ENCODE measurements at places on chromosomes 13 and 19. TPM values are rescaled to one million over a fixed set of nuclear protein-coding genes. Genes with fewer than 3 reads are reported as not detected.
A peak's percentile ranks its signal among the peaks of the same experiment; 100 is the strongest.

GRCh38 chr19:16368385-16369305 lies 44.0 kb downstream of the KLF2 start:
- no peak for DNase-seq

- DNase-seq, result no peak
Observed at GRCh38 chr13:50453188-50453587, 390.3 kb downstream of the DLEU7 start.

- DNase-seq, result no peak
Observed at GRCh38 chr13:111265701-111266035, 54.8 kb upstream of the TEX29 start.

GRCh38 chr13:97318532-97318931 lies 96.4 kb downstream of the MBNL2 start:
- DNase-seq, result no peak

DNA sequence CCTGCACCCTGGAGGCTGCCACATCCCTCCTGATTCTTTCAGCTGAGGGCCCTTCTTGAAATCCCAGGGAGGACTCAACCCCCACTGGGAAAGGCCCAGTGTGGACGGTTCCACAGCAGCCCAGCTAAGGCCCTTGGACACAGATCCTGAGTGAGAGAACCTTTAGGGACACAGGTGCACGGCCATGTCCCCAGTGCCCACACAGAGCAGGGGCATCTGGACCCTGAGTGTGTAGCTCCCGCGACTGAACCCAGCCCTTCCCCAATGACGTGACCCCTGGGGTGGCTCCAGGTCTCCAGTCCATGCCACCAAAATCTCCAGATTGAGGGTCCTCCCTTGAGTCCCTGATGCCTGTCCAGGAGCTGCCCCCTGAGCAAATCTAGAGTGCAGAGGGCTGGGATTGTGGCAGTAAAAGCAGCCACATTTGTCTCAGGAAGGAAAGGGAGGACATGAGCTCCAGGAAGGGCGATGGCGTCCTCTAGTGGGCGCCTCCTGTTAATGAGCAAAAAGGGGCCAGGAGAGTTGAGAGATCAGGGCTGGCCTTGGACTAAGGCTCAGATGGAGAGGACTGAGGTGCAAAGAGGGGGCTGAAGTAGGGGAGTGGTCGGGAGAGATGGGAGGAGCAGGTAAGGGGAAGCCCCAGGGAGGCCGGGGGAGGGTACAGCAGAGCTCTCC lies 6.9 kb upstream of the CEACAM5 start:
- DNase-seq, result no peak

- DNase-seq, result no peak
Observed at GRCh38 chr19:35093941-35094647, 21.5 kb upstream of the FXYD3 start.

DNA sequence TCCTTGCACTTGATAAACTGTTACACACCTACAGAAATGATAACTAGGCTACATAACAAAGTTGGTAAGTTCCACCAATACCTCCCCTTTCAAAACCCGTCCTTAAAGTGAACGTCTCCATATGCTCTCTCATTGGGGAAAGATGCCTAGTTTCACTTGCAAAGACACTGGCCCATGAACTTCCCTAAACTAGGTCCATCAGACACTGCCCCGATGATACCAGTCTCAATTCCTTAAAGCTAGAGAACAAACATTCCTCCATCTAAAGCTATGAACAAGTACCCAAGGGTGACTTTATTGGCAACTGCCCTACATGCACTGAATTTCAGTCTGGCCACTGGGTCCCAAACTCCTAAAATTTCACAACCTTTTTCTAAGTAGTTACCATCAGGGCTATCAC lies 39.9 kb downstream of the FOXO1 start:
- DNase-seq, result no peak

GRCh38 chr13:112330479-112331381 lies 45.4 kb upstream of the SPACA7 start:
- no peak for DNase-seq

DNA sequence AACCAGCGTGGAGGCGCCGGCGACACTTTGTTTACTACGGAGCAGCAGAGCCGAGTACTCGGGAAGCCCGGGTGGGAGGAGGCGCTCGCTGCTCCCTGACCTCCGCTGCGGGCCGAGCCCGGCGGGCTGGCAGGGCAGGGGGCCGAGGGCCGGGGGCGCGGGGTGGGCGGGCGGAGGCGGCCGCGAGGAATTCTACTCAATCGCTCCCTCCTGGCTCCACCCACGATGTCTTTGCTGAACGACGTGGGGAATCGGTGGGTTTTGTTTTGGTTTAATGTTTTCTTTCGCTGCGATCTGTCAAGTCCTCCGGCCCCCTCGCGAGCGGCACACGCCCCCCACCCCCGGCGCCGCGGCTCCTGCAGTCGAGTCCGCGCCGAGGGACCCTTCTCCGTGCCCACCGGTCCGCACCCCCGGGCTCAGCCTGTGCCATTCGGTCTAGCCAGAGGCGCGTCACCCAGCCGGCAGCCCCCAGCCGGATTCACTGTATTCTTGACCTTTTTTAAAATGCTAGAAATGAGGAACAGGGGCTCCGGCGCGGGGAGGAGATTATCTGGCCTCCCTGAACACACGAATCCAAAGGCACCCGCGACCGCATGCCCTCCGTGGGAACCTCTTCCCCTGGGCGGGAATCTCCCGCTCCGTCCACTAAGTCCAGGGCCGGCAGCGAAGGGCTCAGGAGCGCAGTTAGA lies 636 bp upstream of the FOXO1 start:
- DNase-seq, result no peak

GRCh38 chr13:114131583-114132418 lies 622 bp downstream of the RASA3 start:
- no peak for DNase-seq

DNA sequence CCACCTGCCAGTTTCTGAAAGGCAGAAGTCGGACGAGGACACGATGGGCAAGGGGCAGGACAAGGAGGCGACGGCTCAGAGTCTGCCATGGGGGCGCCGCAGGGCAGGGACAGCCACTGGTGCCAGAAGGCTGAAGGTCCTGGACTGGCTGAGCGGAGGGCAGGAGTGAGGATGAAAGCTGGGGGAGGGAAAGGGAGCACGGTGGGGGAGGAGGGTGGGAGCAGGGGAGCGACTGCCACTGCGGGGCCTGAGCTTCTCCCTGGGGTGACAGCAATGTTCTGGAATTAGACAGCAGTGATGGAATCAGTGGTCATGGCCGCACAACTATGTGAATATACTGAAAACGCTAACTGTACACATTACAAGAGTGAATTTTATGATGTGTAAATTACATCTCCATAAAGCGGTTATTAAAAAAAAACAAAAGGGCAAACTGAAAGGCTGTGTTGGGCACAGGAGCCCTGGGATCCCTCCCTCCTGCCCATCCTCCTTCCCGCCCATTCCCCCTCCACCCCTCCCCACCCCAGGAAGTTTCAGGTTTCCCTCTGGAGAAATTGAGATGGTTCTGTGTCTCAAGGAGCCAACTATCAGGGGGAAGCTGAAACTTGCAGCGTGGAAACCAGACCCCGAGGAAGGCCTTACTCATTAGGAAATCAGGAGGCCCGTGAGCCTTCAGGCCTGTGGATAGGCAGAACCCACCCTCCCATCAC lies 15.9 kb downstream of the MLLT1 start:
- no peak for DNase-seq

BST2 gene
- polyA plus RNA-seq, result 4.6 TPM

- no peak for DNase-seq
Observed at GRCh38 chr13:80361883-80362327, 21.0 kb upstream of the SPRY2 start.

DNA sequence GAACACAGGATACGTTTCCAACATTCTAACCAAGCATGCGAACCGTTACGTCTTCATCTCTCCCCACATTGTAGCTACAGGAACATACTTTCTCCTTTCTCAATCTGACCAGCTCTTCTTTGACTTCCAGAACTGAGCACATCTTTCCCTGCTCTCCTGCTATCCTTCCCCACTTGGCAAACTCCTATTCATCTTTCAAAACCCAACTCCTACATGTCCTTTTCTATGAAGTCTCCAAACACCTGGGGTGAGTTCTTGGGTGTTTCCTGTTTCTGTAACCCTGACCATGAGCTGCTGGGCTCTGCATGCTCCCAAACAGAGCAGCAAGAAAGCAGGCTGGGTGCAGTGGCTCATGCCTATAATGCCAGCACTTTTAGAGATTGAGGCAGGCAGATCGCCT lies 6.6 kb downstream of the ACER1 start:
- no peak for DNase-seq

GRCh38 chr13:45370922-45371406 lies 30.0 kb upstream of the TPT1 start:
- peak; percentile 17 for DNase-seq

GRCh38 chr19:6723108-6723618 lies 2.7 kb upstream of the C3 start:
- DNase-seq, result no peak

PNMA8C gene
- 0.73 TPM for polyA plus RNA-seq

GRCh38 chr13:28324181-28324789 lies 170.6 kb downstream of the FLT1 start:
- no peak for DNase-seq

ACP7 gene
- 0.15 TPM for polyA plus RNA-seq

DNA sequence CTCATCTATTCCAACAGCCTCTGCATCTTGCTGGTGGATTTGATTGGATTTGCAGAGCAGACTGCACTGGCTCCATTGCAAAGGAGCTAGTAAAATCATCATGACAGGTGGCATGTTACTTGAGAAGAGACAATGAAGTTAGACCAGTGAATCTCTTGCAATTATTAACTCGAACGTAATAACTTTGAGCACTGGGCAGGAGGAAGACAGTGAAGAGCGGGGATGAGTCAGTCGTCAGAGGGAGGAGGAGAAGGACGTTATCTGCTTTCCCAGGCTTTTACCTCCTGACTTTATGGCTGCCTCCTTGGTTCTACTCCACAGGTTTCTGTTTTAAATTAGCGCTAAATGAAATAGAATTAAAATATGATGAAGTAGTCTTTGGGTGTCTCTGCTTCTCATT lies 257.8 kb upstream of the IPO5 start:
- no peak for DNase-seq

GRCh38 chr19:53013621-53014020 lies at the start of gene ERVV-1:
ERVV-1 (plus strand) TSS chr19:53013921; CDS start chr19:53014091, 170 bp downstream.
- no peak for DNase-seq

- DNase-seq, result no peak
Observed at GRCh38 chr19:49014123-49014869, 2.6 kb downstream of the LHB start.

GRCh38 chr19:54708781-54709180 lies 15.5 kb upstream of the KIR3DL3 start:
- no peak for DNase-seq

- DNase-seq, result no peak
Observed at GRCh38 chr19:33665776-33666595, 44.2 kb downstream of the CHST8 start.

RNF17 gene
- 0.19 TPM for polyA plus RNA-seq

WDR18 gene
- 23.5 TPM for polyA plus RNA-seq

DNA sequence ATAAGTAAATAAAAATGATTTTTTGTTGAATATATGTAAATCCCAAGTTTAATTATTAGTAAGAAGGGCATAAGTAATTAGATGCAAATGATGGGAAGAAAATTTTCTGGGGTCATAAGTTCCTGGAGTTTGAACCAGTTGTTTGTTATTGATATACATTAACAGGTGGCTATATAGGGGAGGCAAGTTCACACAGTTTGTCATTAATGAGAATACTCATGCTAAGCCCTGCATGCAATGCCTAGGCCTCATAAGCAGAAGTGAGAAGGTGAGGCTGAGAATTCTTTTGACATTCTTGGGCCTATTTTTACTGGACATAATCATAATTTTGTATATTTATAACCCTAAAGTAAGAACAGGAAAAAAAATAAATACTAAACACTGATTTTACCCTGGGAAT lies 1210.7 kb upstream of the PCDH9 start:
- no peak for DNase-seq

- DNase-seq, result no peak
Observed at GRCh38 chr13:92513672-92514071, 712.9 kb upstream of the GPC6 start.

DNA sequence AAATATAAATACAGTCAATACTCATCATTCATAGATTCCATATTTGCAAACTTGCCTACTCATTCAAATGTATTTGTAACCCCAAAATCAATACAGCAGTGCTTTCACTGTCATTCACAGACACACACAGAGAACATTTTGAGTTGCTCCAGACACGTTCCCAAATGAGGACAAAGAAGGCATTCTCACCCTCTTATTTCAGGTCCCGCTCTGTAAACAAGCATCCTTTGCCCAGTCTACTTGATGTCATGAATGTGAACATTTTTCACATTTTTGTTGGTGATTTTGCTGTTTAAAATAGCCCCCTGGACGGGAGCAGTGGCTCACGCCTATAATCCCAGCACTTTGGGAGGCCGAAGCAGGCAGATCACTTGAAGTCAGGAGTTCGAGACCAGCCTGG lies 15.5 kb downstream of the C19orf47 start:
- no peak for DNase-seq

GRCh38 chr19:41009700-41010235 lies 18.7 kb downstream of the CYP2B6 start:
- no peak for DNase-seq

CD177 gene
- 0.38 TPM for polyA plus RNA-seq

GRCh38 chr19:29297381-29297780 lies 84.4 kb upstream of the UQCRFS1 start:
- no peak for DNase-seq

OR10H1 gene
- polyA plus RNA-seq, result 0.04 TPM

GRCh38 chr13:40384976-40385857 lies 281.2 kb downstream of the FOXO1 start:
- no peak for DNase-seq

- no peak for DNase-seq
Observed at GRCh38 chr13:38662362-38662761, 24.5 kb upstream of the FREM2 start.

GRCh38 chr19:1655131-1655981 lies 2.9 kb upstream of the TCF3 start:
- DNase-seq, result no peak

- no peak for DNase-seq
Observed at GRCh38 chr19:3470500-3471128, 9.7 kb downstream of the SMIM24 start.

GRCh38 chr13:79307866-79308298 lies 98.2 kb downstream of the RBM26 start:
- no peak for DNase-seq

- DNase-seq, result no peak
Observed at GRCh38 chr19:3302755-3303154, 63.6 kb upstream of the NFIC start.

ZIC2 gene
- not detected for polyA plus RNA-seq

SHC2 gene
- polyA plus RNA-seq, result 32.9 TPM

GRCh38 chr13:21573920-21574712 lies 29.9 kb downstream of the MICU2 start:
- DNase-seq, result no peak

GRCh38 chr19:4369109-4369887 lies 25.9 kb downstream of the MPND start:
- DNase-seq, result no peak

- DNase-seq, result no peak
Observed at GRCh38 chr13:48896312-48896711, 79.4 kb upstream of the FNDC3A start.

GRCh38 chr13:100068133-100068931 lies 20.6 kb upstream of the PCCA start:
- DNase-seq, result no peak

DNA sequence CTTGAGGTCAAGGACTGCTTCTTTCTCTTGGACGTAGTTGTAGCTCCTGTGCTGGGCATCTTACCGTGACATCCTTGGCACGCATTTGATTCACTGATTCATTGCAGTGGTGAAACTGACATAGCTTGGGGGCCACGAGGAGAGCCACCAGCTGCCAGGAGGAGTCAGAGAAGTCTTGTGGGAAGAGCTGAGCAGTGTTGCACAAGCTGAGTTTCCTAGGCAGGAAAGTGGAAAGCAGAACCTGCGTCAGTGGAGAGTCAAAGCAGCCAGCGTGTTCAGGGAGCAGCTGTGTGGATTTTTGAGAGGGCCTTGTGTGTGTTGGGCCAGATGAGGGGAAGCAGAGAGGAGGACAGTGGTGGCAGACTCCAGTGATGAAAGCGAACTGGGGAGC lies 5.3 kb upstream of the GPR183 start:
- no peak for DNase-seq

AMER2 gene
- 0.03 TPM for polyA plus RNA-seq

Measured in forelimb muscle (tissue), 1 donor.